ENCODE measurements at places on chromosomes 13 and 19.

GRCh38 chr19:18008814-18009213 lies 844 bp downstream of the ARRDC2 start:
- DNase-seq = no peak

- no peak for DNase-seq
Measured at GRCh38 chr13:50921706-50922105, 12.1 kb downstream of the RNASEH2B start.

DNA sequence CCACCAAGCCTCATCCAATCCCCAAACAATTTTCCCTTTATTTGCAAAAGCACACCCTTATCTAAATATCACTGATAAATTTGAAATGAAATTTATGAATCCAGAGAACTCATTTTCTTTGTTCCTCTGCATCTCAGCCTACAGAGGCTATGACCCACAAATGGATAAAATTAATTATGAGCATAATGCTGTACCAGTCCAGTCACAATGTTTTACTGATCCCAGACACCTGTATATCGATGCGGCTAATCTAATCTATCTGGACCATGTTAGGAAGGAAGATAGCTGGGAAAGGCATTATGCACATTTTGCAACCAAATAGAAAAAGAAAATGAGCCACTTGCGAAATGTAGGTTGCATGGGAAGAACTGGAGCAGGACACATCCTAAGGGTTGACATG lies 150.0 kb downstream of the FGF14 start:
- DNase-seq = no peak

DNA sequence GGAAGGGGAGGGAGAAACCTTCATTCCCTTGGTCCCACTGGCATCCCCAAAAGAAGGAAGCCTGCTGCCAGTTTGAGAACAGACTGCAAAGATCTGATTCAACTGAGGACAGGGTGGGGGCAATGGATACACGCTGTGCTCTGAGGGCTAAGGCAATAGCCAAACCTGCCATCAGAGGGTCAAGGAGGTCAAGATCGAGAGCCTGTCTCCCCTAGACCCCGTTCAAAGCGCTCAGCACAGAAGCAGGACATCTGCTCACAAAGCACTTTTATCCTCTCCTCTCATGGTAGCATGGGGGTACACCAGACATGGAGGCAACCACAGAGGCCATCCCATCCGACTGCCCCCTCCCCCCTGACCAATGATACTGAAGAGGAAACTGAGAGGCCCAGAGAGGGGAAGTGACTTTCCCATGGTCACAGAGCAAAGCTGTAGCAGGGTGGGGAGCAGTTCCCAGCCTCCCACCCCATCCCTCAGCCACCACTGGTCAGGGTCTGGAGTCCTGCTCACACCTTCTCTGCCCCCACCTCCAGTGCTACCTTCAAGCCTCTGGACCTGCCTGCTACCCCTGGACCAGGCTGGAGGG lies 11.1 kb downstream of the POU2F2 start:
- no peak for DNase-seq

GRCh38 chr13:40943073-40943472 lies 76.0 kb downstream of the ELF1 start:
- DNase-seq = no peak

DNA sequence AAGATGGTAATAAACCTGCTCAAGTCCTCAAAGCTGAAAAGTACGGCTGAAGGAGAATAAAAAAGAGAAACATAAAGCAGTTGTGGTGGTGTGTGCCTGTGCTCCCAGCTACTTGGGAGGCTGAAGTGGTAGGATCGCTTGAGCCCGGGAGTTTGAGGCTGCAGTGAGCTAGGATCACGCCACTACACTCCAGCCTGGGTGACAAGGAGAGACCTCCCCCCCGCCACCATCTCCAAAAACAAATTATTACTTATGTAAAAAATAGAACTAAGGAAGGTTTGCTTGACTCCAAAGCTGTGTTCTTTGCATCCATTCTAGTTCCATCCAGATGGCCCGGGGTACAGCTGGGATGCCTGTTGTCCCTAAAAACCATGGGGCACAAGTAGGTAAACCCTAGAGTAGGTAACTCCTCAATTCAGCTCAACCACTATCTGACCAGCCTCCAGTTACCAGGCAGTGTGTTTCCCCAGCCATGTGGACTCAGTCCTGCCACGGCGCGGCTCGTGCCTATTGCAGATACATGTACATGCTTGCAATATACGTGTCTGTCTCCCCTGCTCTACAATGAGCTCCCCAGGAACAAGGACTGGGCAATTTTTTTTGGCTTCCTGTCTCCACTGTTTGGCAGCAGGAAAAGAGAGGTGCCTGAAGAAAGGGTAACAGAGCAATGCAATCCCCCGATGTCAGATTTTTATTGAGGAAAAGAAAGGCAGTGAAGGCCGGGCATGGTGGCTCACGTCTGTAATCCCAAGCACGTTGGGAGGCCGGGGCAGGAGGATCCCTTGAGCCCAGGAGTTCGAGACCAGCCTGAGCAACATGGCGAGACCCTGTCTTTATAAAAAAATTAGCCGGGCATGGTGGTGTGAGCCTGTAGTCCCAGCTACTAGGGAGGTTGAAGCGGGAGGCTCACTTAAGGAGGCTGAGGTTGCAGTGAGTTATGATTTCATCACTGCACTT lies 101.3 kb downstream of the GNG7 start:
- DNase-seq = no peak

- no peak for DNase-seq
Measured at GRCh38 chr19:51079481-51080110, 3.1 kb downstream of the KLK14 start.

DNA sequence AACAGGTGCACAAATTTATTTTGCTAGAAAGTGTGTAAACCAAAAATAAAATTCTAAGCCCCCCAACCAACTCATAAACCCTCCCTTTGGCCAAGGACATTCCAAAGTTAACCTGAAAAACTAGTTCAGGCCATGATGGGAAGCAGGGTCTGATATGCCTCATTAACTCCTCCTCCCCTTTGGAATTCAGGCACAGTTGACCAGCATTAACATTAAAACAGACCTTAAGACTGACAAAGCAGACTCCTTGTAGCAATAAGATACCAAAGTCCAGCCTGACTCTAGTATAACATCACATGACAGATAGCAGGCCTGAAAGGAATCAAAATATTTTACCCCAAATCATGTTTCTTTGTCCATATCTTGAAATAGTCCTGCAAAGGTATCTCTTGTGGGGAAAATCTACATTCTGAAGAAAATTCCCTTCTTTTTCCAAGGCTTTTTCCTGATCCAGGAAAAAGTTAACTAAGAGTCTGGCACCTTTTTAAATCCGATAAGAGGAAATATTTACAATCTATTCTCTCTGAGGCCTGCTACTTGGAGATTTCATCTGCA lies 19.7 kb downstream of the NEK5 start:
- DNase-seq = no peak

DNA sequence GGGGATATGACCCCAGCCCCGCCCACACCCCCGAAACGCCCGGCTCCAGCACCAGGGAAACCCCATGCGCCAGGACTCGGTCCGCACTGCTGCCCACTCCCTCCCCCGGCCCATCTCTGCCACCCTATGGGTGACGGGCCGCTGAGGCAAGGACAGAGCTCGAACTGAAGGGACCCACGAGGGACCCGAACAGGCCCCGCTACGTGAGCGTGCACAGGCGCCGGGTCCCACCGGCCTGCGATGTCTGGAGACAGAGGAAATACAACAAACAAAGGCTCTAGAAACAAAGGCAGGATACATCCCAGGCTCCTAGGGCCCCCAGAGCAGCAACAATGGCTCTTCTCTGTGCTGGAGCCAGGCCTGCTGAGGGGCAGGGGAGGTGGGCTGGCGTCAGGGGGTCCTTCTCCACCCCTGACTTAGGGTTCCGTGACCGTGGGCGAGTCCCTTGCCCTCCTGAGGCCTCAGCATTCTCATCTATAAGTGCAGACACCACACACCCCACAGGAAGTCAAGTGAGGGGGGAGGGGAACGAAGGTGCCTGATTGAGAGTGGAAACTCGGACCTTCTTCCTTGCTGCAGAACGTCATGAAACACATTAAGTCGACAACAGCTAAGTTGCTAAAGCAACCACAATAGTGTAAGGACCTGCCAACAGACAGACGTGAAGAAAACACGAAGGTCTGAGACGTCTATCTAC lies 3.1 kb downstream of the ABHD17A start:
- no peak for DNase-seq

GRCh38 chr13:72295153-72295552 lies 428.1 kb upstream of the DACH1 start:
- no peak for DNase-seq

- no peak for DNase-seq
Measured at GRCh38 chr19:29964171-29964570, 22.1 kb downstream of the URI1 start.

GRCh38 chr19:57633832-57634131 lies 814 bp downstream of the ZNF211 start:
- DNase-seq = no peak

DNA sequence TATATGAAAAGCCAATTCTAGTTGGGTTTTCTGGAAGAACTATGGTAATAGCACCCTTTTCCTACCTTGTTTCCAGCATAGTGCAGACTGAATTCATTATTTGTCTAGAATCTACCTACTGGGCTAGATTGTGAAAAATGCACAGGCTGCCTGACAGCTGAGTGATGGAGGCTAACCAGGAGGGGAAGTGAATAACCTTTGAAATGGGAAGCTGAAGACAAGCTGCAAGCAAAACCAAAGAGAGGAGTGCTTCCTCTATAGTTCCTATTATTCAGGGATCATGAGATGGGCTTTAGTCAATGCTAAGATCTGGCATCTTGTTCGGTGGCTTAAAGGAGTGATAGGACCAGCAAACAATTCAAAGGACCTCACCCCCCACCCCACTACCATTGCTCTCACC lies 26.9 kb downstream of the MZT1 start:
- DNase-seq = no peak

- no peak for DNase-seq
Measured at GRCh38 chr19:31330237-31330636, 19.0 kb downstream of the TSHZ3 start.

DNA sequence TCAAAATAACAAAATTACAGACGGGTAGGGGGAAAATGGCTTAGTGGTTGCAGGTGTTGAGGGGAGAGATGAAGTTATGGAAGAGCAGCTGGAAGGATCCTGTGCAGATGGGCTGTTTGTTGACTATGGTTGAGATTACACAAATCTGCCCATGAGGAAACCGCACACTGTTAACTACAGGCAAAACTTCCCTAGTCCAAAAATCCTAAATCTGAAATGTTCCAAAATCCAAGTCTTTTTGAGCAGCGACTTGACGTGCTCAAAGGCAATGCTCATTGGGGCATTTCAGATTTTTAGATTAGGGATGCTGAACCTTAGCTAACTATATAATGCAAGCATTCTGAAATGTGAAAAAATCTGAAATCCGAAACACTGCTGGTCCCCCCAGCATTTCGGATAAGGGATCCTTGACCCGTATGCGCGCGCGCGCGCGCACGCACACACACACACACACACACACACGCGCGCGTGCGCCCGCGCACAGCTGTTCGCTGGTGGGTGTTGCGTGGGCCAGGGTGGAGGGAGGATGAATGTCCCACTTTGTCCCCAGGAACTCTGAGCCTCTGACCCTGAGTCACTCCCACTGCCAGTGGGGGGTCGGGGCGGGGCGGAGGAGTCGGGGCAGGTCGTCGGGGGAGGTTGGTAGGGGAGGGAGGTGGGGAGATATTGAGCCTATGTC lies 6.8 kb downstream of the F2RL3 start:
- no peak for DNase-seq

DNA sequence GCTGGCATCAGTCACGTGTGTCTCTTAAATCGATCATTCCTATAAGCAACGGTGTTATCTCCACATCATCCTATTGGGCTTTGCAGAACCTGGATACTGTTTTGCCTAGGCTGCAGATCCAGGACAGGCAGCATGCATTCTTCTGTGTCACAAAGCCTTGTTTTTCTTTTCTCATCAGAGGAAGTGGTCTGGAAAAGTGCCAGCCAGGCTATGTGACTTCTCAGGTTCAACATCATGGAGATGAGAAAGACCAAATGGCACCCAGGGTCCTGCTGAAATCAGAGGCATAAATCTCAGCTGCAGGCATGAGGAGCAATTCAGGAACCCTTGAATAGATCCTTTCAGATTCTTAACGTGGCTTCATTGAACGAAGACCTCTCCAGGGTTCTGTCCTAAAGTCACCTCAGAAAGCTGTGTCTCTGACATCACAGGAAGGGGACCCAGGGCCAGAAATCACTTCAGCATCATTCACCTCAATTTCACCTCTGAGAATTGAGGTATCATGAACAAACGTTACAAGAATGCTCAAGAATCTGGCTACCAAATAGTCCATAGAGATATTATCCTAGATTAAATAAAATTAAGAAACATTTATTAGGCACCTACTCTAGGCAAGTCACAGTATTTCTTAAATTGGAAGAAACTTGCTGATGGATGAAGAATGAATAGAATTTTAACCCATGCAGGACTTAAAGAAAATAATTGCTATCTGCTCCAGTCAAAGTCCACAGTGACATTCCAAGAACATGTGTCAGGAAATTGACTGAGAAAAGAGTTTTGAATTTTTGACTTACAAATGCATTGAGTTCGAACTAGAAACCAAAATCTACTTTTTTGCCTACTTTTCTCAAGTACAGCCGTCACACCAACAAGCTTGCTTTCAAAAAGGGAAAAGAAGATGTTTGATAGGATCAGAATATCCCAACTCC lies 124.1 kb downstream of the COG6 start:
- no peak for DNase-seq

DNA sequence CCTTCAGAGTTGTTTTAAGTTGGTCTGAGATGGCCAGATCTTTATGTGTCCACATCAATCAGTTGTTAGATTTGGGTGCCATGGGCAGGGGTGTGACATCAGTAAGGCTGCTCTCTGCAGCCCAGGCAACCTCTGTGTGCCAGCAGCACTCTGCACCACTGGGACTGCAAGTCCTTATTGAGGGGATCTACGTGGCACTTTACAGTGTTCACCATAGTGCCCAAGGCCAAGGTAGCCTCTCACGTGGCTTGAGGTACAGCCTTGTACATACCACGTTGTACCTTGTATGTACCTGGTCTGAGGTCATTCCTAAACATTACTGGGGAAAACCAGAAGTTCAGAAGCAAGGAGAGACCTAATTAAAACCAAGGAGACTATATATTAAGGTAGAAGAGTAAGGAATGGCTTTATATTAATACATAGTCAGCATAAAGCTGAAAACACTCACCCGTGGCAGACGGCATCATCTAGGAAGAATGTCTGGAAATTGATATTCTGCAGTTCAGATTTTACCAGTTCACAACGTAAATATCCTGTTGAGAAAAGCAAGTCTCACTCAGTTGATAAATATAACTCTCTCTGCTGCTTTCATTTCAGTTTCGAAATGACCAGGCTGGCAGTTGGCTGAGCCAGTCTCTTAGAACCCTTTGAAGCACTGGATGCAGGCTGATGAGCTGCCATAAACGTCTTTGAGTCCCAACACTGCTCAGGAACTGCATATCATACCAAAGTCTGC lies 128.8 kb downstream of the ZDHHC20 start:
- DNase-seq = peak; percentile 0

Data from AG04449 (cell line).